Stimulated activated CD4-positive, alpha-beta T cell treated with anti-CD3 and anti-CD28 coated beads, TNF-alpha, amount 100 ng/mL, for 1 hour (primary cell): ENCODE measurements at places on chromosomes 5 and 9.

GRCh38 chr5:160173-160510 lies 31.2 kb upstream of the LRRC14B start:
- DNase-seq, result no peak

GRCh38 chr5:79697222-79698170 lies 7.9 kb downstream of the CMYA5 start:
- no peak for DNase-seq

GRCh38 chr9:123615381-123615780 lies 259.4 kb downstream of the CRB2 start:
- no peak for DNase-seq

GRCh38 chr5:61151893-61152292 lies 10.4 kb downstream of the SMIM15 start:
- no peak for DNase-seq

- DNase-seq, result no peak
Measured at GRCh38 chr9:24036459-24036858, 210.4 kb upstream of the ELAVL2 start.

GRCh38 chr9:100101608-100102007 lies 2.6 kb downstream of the INVS start:
- DNase-seq, result no peak

DNA sequence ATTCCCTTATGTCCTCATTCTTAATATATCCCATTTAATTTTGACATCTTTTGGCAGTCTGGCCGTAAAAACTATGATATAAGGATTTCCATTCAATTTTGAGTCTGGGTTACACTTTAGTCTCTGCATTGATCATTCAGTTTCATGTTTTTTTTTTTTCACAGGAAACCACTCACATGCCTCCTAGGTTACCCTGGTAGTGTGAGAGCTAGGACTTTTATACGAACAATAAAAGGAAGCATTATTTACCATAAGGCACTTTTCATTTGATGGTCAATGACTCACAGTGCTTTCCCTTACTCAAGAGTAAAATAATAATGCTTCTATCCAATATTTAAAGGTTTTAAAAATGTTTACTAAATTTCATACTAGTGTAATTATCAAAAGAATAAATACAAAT lies 16.4 kb upstream of the DMAC1 start:
- no peak for DNase-seq

DNA sequence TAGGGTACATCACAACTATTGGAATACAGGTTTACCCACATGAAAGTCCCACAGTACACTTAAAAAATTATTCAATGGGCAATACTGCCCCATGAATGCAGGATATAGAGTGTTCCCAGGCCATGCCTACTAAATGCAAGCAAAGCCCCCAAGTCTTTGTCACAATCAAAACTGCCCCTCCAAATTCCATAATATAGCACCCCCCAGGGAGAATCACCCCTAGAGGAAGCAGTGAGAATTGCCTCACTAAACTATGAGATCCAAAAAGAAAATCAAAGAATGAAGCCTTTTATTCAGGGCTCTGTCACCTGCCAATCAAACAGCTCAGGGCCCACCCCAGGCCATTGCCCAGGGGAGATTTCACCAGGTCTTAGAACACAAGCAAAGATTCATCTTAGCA lies 90.8 kb downstream of the ATPSCKMT start:
- no peak for DNase-seq

DNA sequence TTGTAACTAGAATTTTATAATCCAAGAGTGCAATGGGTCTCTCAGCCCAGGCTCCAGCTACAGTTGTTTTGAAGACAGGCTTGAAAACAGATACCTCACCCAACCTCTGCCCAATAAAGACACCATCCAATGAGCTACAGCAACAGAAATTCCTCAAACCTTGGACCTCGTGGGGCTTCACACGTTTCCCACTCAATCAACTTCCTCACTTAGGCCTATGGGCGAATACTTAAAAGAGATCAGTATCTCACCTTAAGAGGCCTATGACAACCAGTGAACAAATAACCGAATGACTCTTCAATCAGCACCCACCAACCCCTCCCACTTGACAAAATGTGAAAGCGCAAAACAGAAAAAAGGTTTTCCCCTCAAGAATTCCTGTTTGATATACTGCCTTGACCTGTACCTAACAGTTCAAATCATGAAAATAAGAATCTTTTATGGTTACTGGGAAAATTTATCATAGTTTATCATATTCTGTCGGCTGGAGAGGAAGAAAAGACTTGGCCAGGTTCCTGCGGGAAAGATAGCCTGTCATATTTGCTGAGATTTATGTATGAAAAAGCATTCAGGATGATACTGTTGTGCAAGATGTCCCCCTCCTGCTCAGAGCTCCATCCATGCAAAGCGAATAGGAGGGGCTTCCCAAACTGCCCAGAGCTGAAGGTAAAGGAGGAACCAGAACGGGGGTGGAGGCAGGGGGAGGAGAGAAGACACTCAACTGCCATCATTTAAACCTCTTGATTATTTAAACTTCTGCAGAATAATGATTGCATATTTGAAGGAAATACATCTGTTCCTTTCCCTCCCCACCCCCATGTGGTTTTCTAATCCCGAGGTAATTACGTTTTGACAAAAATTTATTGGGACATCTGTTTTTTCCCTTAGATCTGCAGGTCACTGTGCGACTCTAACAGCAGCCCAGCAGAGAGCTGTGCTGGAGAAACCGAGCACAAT lies 256.3 kb downstream of the NFIB start:
- no peak for DNase-seq

DNA sequence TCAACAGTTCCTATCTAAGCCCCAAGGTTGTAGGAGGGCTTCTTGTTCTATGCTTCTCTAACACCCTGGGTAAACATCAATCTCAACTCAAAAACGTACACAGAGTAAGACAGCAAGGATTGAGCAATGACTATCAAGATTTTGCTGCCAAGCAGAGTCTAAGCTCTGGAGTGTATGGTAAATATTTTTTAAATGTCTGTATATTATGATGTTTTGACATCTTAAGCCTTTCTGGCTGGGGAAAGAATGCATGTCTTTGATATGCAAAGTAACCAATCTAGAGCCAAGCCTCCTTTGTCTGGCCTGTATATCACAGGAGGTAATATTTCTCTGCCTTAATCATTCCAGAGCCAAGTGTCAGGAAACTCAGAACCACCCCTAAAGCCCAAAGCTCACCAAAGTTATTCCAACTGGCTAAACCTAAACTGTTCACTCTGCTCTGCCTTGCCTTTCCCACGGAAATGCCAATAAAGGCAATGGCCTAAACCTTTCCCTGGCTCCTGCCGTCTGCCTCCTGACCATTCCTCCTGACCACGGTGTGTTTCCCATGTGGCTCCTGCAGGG lies 45.2 kb downstream of the YIPF5 start:
- no peak for DNase-seq

GRCh38 chr5:125244531-125244930 lies 498.1 kb upstream of the ZNF608 start:
- DNase-seq, result no peak

- DNase-seq, result no peak
Measured at GRCh38 chr5:95152535-95152934, 132.4 kb downstream of the MCTP1 start.

GRCh38 chr5:116440457-116441001 lies 134.1 kb downstream of the SEMA6A start:
- no peak for DNase-seq

DNA sequence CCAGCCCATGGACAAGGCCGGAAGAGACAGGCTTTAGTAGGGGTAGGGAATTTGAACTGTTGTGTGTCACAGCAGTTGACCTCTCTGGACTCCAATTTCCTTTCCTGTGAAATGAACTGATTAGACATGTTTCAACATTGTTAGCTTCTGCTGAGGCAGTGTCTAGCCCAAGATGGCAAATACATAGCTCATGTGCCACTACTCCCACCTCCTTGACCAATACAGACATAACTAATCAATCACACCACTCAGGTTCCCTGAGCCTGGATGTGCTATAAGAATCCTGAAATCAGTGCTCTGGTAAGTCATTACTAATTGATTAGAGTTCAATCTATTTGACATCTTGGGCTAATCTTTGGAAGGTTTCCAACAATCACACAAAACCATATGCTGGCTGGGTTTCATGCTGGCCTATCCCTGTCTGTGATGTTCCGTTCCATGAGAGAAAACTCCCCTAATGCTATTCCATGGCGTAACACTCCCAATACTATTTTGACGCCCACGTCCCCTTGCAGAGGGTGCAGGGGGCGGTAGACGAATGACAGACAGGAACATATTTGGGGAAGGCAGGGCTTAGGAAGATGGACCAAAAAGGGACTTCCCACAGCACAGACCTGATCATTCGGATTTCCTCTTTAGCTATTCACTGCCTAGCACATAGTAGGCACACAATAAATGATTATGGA lies 95.2 kb downstream of the PDE6A start:
- DNase-seq, result no peak

DNA sequence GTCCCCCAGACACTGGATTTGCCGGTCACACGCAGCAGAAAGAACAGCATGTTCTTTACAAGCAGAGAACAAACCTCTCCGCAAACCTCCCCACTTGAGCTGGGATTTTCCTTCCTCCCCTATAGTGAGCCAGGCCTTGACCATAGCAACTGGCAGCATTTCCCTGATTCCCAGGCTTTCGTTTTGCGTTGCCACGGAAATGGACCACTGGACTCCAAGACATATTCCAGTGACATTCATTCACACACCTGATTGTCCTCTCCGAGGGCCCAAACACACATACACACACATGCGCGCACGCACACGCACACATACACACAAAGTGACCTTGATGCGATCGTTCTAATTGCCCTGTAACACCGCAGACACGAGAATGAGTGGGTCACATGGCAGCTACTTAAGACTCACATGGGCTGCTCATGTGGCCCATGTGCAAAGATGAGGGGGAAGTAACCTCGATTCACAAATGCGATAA lies 80.9 kb upstream of the CPEB4 start:
- no peak for DNase-seq

DNA sequence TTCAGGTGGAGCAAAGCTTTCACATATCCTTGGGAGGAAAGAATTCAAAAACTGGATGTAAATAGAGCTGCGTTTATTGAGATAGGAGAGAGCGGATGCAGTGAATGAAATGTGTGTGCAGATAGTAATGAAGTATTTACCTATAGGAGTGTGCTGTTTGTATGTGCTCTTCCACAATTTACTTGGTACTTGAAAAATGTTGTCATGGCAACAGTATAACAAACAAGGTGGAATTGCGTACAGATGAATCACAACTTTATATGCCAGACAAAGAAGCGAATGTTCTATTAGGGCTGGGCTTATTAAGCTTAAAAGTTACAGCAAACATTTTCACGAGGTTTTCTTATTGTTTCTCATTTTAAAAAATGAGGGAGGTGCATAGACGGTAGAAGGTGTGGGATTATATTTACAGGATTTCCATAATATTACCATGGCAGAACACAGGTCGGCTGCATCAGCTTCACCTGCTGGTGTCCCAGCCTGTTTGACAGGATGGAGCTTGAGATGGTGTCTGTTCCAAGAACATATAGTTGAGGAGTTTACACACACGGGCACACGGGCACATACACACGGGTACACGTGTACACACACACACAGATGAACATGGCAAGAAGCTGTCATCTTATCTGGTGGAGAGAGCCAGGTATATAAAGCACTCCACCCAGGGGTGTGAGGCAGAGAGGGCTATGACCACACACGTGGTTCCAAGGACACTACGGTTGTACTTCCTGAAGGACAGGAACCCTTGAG lies 155.7 kb downstream of the RMI1 start:
- DNase-seq, result no peak

DNA sequence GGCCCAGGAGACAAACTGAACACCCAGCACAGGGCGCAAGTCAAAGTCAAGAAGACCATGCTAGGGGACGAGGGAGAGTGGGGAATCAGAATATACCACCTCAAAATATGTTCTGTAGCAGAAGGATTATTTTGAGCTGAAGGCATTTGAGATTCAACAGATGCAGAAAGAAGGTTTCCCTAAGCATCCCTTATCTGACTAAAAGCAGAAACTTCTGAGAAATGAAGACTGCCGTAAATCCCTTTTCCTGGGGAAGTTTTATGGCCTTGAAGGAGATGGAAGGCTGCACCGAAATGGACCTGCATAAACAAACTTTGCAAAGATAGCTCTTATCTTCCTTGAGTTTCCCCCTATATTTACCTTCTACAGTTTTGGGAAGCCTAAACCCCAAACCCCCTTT lies 72.8 kb downstream of the PTTG1 start:
- no peak for DNase-seq

- DNase-seq, result no peak
Measured at GRCh38 chr5:11047030-11047429, 286.0 kb upstream of the DAP start.

GRCh38 chr9:136407911-136408310 lies 2.5 kb downstream of the ENTR1 start:
- no peak for DNase-seq

DNA sequence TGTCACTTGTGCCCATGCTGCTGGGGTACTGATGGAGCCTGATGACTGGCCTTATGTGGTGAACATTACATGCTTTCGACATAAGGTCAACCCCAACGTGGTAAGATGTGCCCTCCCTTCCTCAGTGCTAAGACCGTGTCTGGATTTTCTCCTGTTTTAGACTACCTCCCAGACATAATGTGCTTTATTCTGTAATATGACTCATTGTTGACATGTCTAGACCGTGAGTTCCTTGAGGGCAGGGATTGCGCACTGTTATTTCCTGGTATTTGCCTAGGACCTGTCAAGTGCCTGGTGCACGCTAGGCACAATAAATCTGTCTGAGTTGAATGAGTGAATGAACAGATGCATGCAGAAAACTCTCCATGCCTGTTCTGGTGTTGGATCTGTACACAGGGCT lies 346.0 kb downstream of the KDM4C start:
- DNase-seq, result no peak

DNA sequence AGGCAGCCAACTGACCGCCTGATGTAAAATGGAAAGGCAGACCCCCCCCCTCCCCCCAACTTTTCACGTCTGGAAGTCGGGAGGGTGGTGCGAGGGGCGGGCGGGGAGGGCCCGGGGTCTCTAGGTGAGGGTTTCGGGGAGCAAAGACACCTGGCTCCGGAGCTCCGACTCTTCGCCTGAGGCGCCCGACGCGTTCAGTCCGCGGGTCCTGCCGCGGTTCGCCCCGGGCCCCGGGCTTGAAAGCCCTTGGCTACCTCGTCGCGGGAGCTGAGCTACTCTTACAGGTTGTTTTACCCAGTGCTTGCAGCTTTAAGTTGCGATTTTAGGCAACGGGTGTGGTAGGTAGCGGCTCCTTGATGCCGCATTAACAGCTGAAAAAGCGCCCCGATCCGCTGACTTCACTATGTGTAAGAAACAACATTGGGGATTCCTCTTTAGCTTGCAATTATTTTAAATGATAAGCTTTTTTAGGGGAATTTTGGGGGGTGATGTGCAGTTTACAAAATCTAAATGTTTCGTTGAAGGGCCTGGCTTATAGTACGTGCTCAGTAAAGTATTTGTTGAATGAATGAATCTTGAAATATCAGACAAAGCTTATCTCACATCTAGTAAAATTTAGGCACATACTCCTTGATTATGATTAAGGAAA lies 722 bp downstream of the CDC42SE2 start:
- peak; percentile 15 for DNase-seq

DNA sequence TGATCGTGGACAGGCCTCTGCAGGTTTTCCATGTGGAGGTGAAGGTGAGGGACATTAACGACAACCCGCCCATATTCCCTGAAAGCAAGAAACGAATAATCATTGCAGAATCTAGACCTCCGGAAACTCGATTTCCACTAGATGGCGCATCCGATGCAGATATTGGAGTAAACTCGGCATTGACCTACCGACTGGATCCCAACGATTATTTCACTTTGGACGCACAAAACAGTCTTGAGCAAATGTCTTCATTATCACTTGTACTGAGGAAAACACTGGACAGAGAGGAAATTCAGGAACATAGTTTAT lies 621 bp downstream of the PCDHA13 start:
- no peak for DNase-seq

- no peak for DNase-seq
Measured at GRCh38 chr5:170635706-170636105, 131.9 kb downstream of the KCNIP1 start.

GRCh38 chr9:129170229-129170628 lies 7.8 kb downstream of the IER5L start:
- DNase-seq, result no peak
